ENCODE measurements at places on chromosomes 16 and 17.
A peak's percentile ranks its signal among the peaks of the same experiment; 100 is the strongest.

DNA sequence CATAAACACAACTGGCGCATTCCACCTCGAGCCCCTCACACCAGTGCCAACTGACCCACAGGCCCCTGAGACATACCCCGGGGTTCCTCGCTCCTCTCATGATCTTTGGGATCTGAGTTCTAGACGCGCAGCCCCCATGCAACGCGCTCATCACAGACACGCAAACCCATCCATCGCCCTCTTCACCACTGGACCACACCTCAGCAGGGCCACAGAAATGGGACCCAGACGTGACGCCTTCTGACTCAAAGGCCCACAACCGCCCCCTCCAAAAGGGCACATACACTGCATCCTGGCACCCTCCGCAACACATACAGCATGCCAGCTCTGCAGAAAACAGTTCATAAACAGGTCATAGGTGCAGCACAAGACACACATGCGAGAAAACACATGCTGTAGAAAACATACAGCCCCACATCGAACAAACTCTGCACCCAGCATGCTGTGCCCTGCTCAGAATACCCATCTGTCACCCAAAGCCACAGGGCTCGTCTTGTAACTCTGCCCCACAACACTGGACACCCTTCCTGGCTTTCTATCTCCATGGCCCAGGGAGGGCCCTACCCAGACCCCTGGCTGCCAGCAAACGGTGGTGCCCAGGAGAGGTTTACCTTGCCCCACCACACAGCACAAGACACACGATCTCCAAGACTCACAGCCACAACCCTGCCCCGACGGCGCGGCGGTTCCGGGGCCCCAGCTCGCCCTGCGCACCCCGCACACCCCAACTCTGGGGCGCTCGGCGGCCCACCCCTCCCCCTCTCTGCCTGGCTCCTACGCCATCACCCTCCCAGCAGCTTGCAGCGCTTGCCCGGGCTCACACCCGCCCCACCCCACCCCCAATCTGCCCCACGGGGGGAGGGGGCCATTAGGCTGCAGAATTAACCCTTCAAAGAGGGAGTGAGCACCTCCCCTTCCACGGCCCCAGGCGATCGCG is 887 bp downstream of the ZBTB4 start:
- DNase-seq = peak; percentile 53

DNA sequence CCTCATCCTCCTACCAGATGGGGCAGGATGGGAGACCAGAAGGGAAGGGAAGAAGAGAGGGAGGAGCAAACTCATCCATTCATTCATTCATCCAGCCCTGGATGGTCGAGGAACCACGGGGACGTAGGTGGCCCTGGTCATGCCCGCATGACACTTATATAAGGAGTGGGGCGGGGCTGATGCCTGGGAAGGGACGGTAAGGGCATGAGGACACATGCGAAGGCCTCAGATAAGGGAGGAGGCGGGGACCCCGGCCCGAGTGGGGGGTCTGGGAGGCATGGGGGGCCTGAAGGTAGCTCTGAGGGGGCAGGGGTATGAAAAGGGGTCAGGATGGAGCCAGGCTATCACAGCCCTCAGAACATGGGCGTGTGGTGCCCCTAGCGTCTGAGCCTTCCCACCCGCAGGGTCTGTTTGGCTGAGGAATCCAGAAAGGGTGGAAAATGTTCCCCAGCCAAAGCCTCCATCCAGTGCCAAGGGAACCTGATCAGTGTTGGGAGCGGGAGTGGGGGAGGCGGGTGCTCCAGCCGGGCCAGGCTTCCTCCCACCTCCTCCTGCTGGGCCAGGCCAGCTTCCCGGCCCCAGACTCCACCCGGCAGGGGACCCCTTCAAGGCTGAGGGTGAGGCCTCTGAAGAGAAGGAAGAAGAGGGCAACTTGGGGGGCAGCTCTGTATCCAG is 17.6 kb upstream of the CD79B start:
- DNase-seq = no peak

DNA sequence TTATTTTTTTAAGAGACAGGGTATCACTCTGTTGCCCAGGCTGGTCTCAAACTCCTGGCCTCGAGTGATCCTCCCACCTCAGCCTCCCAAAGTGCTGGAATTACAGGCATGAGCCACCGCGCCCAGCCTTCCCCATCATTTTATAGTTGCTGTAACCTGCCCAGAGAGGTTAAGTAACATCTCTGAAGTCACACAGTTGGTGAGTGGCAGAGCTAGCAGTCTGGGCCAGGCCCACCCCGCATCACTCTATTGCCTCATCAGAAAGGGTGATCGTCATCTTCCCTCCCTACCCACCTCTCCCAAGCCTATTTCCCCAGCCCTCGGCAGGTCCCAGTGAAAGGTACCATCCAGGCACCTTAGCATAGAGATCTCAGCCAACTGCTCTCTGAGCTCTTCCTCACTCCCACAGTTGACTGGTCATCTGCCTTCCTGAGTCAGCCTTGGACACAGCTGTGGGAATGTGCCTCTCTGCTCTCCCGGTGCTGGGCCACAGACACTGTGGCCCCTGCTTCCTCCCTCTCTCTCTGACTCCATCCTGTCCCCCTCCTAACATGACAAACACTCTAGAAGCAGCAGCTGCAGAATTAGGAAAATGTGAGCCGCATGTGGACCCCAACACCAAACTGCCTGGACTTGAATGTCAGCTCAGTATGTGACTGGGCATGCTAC is 57.1 kb downstream of the SCNN1B start:
- DNase-seq = no peak

- DNase-seq = no peak
Measured at GRCh38 chr17:81427173-81428120, 32.2 kb downstream of the BAHCC1 start.

DNA sequence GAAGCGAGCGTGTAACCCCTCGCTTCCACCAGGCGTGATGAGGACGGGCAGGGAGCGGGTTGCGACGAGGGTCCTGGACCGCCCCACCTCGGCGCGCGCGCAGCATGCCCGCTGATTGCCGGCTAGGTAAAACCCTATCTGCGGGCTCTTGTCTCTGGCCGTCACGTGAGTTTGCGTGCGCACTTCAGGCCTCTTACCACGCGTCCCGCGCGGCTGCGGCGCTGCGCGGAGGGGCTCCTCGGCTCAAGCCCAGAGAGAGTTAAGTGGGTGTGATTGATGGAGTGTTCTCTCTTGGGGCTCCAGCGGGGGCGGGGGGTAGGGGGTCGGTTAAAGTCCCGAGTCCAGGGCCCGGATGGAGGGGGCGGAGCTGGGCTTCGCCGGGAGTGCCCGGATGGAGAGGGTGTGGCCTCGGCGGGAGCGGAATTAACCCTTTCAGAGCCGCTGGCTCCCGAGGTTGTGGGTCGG is 7.9 kb downstream of the KDM6B start:
- peak; percentile 94 for DNase-seq

GRCh38 chr16:19177111-19177739 is 9.2 kb downstream of the SYT17 start:
- DNase-seq = no peak

DNA sequence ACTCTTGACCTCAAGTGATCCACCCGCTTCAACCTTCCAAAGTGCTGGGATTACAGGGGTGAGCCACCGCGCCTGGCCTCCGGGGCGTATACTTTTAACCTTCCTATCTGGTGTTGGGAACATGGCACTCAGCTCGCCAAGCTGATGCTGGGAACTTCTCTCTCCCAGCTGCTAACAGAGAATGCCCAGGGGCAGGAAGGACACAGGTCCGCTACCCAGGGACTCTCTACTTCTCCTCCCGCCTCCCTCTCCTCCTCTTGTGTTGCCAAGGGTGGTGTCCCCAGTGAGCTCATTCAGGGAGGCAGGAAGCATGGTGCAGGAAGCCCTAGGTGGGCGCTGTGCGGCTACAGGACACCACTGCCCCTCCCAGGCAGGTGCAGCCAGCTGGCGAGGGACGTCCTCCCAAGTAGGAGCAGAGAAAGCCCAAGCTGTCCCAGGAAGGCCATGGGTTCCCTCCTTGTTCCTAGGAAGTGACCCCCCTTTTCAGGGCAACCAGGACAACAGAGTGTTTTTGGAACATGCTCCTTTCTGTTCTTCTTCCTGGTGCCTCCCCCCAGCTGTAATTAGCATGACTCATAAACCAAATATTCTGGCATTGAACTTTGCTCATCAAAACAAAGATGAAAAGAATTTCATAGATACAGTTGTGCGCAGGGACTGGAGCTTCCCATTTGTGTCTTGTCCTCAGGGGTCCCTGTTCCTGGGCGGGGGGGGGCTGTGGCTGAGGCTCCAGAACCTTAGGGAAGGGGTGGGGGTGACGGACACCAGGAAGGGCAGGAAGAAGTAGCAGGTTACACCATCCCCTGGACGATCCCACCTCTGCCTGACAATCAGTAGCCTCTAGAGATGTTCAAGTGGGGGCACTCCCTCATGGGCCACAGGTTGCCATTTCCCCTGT is 2.7 kb downstream of the C1QTNF1 start:
- peak; percentile 88 for DNase-seq

GRCh38 chr17:72886622-72887021 is 205.9 kb downstream of the SLC39A11 start:
- DNase-seq = no peak

DNA sequence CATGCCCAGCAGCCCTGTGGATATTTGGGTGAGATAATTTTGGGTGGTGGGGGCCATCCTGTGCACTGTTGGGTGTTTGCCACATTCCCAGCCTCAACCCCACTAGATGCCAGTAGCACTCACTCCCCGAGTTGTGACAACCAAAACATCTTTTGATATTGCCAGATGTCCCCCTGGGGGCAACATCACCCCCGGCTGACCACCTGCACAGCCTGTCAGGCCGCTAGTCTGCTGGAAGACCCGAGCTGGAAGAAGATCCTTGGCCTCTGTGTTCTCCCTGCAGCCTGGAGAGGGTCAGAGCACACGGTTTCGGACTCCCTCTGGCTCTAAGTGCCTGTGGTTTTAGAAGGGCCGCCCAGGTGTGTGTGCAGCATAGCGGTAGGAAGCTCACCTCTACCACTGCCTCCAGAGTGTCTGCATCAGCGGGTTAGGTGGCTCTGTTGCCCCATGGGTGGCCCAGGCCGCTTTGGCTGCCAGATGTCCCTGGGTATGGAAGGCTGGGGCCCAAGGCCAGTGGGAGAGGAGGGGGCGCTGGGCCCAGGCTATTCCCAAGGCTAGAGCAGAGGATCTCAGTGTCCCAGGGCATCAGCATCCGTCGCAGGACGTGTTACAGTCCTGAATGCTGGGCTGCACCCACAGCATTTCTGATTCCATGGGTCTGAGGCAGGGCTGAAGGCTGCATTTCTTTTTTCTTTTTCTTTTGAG is 195.8 kb upstream of the GSE1 start:
- no peak for DNase-seq

DNA sequence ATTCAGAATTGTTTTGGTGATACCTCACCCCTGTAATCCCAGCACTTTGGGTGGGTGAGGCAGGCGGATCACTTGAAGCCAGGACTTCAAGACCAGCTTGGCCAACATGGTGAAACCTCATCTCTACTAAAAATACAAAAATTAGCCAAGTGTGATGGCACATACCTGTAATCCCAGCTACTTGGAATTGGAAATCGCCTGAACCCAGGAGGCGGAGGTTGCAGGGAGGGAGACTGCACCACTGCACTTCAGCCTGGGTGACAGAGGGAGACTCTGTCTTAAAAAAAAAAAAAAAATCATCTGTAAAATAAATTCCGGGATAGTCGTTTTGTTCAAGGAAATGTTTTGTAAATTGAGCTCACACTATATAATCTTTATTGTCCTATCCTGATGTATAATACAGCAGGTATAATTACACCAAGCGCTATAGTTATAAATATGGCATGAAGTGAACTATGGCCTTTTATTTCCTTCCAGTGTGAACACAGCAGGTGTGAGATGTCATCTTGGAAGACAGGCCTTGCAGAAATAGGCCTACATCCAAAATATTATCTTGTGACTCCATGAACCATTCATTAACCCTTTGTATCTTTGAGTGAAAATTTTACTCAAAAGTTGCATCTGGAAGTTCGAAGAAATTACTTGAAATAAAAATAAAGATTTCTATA is 25.4 kb downstream of the PLA2G10 start:
- DNase-seq = no peak

- DNase-seq = no peak
Measured at GRCh38 chr16:29910819-29911675, 10.8 kb downstream of the ASPHD1 start.

GRCh38 chr16:60674241-60674640 is 1362.0 kb downstream of the CDH8 start:
- no peak for DNase-seq

- no peak for DNase-seq
Measured at GRCh38 chr17:19716108-19717030, at the start of gene SLC47A2. Gene SLC47A2 (minus strand): TSS chr17:19716584. CDS start chr17:19716555, 29 bp downstream.

DNA sequence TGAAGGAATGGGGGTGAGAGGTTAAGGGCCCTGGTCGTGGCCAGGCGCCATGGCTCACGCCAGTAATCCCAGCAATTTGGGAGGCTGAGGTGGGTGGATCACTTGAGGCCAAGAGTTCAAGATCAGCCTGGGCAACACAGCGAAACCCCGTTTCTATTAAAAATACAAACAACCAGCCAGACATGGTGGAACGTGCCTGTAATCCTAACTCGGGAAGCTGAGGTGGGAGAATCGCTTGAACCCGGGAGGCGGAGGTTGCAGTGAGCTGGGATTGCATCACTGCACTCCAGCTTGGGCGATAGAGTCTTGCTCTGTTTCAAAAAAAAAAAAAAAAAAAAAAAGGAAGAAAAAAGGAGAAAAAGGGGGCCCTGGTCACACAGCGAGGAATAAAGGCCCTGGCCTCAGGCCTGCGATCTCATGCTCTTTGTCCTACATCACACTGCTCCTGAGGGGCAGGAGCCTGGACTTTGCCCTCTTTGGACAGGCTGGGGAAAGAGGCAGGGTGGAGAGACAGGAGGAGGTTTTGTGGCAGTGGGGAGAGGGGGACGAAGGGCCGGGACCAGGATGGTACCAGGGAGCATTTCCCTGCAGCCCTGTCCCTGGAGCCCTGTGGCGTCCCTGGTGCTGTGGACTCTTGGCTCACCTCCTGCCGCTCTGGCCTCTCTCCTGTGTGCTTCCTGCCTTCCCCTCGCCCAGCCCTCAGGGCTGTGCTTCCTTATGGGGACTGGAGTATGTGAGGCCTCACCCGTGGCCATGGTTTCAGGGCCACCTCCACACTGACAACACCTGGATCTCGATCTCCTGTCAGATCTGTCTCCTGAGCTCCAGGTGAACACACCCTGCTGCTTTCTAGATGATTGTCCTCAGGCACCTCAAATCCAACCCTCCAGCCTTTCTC is 19.7 kb upstream of the SLC25A19 start:
- no peak for DNase-seq

- DNase-seq = no peak
Measured at GRCh38 chr16:4918781-4919251, 18.1 kb downstream of the PPL start.

DNA sequence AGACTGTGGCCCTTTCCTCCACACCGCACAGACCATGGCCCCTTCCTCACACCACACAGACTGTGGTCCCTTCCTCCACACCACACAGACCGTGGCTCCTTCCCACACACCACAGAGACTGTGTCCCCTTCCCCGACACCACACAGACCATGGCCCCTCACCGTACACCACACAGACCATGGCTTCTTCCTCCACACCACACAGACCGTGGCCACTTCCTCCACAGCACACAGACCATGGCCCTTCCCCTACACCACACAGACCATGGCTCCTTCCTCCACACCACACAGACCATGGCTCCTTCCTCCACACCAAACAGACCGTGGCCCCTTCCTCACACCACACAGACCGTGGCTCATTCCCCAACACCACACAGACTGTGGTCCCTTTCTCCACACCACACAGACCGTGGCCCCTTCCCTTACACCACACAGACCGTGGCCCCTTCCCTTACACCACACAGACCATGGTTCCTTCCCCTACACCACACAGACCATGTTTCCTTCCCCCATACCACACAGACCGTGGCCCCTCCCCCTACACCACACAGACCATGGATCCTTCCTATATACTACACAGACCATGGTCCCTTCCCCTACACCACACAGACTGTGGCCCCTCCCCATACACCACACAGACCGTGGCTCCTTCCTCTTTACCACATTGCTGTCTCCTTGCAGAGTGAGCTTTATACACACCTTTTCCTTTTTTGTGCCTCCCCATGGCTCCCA is 297.5 kb upstream of the FOXF1 start:
- DNase-seq = no peak

Measured in cardiac fibroblast (primary cell).